Foreskin fibroblast (primary cell): ENCODE measurements at places on chromosomes 1 and 21.

- peak; percentile 37 for DNase-seq
These were observed 28.8 kb downstream of the TAF5L start for GRCh38 chr1:229596925-229597699.

- no peak for DNase-seq
These were observed 39.2 kb downstream of the MAB21L3 start for GRCh38 chr1:116150368-116150767.

- DNase-seq = no peak
These were observed 3.0 kb downstream of the FBLIM1 start for GRCh38 chr1:15761366-15762128.

- no peak for DNase-seq
These were observed 24.9 kb downstream of the CHML start for GRCh38 chr1:241615043-241615974.

GRCh38 chr1:44301442-44301841 lies 53.6 kb downstream of the ERI3 start:
- no peak for DNase-seq

DNA sequence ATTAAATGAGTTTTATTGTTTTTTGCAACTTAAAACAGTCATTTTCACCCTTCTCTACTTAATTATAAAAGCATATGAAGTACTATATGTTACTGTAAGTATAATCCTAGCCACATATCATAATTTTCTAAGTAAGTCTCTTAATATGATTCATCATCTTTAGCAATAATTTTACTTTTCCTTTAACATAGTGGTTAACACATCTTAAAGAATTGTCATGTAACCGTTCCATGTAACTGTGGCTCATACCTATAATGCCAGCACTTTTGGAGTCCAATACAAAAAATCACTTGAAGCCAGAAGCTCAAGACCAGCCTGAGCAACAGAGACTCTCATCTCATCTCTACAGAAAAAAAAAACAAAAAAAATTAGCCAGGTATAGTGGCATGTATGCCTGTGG lies 260.6 kb upstream of the DUSP10 start:
- no peak for DNase-seq
